Stimulated activated CD4-positive, alpha-beta T cell treated with anti-CD3 and anti-CD28 coated beads, Interleukin-4, amount 100 ng/mL, for 1 hour (primary cell): ENCODE measurements at places on chromosomes 7 and 10.

- no peak for DNase-seq
Observed at GRCh38 chr7:77950548-77950947, 152.0 kb downstream of the PHTF2 start.

- no peak for DNase-seq
Observed at GRCh38 chr7:24653316-24654085, 80.2 kb downstream of the PALS2 start.

DNA sequence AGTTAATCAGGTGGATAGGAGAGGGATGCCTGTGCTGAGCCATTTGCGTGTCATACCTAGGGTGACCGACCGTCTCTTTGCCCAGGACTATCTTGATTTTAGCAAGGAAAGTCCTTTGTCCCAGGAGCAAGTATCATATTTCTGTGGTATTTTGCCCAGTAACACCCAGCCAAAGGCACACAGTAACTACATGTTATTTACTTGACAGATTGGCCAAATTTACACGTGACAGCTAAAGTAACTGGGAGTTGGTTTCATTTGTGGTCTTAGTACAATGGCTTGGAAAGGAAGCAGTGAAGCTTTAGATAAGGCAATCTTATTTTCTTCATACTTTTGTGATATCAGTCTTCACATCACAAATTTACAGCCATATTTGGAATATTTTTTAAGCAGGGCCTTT is 142.1 kb downstream of the JCAD start:
- no peak for DNase-seq

DNA sequence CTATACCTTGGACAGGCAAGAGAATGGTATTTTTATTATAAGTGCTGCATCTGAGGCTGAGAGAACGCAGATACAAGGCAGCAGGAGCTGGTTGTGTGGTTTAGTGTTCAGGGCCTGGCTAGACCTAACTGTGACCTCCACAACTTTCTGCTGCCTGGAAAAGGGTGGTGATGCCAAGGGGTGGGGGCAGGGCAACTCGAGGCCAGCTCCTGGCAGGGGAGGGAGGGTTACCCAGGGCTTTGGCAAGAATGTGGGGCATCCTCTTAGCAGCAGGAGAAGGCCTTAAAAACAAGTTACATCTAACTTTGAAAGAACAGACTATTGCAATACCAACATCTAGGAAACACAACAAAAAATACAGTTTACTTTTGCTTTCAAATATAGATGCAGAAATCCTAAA is 13.0 kb downstream of the MXI1 start:
- DNase-seq = no peak

- no peak for DNase-seq
Observed at GRCh38 chr7:75033064-75033463, 40.5 kb downstream of the RCC1L start.

DNA sequence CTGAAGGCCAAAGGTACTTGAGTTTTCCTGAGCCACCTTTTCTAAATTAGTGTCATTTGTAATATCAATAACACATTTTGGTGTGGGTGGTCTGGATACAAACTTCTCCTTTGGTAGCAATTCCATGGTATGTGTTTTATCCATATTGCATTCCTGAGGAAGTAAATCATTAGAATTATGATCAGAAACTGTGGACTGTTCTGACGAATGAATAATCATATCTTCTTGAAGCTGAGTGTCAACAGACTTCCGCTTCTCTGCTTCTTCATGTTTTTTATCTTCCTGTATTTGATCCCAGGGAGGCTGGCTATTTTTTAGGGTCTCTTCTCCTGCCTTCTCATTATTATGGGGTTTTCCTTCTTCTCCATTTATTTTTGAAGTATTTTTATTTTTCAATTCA is 81.4 kb downstream of the NRBF2 start:
- no peak for DNase-seq

DNA sequence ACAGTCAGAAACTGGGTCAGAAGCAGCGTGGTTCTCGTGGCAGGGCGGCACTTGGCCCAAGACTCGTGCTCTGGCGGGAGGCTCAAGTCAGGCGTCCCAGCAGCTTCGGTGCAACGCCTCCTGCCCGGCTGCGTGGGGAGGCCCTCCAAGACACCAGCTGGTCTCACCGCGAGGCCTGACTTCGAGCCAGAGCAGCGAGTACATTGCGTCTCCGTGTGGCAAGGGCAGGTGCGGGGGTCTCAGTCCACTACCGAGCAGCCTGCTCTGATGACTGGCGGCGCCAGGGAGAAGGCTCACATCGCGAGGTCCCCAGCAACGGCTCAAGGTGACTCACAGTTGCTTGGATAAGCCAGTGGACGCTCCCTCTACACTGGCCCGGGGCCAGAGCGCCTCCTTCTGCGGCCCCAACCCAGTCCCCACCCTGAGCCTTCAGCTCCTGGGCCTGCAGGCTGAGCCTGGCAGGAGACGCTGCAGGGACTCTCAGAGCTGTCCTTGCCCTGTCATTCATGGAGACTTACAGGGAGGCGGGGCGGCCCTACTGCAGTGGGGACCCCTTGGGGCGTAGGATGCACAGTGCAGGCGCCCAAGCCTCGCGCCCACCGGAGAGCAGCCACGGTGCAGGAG is 41.9 kb upstream of the PRKAR1B start:
- DNase-seq = no peak

GRCh38 chr10:62077330-62078015 is 176.0 kb downstream of the ARID5B start:
- DNase-seq = no peak

GRCh38 chr10:1648648-1649047 is 88.7 kb downstream of the ADARB2 start:
- no peak for DNase-seq

DNA sequence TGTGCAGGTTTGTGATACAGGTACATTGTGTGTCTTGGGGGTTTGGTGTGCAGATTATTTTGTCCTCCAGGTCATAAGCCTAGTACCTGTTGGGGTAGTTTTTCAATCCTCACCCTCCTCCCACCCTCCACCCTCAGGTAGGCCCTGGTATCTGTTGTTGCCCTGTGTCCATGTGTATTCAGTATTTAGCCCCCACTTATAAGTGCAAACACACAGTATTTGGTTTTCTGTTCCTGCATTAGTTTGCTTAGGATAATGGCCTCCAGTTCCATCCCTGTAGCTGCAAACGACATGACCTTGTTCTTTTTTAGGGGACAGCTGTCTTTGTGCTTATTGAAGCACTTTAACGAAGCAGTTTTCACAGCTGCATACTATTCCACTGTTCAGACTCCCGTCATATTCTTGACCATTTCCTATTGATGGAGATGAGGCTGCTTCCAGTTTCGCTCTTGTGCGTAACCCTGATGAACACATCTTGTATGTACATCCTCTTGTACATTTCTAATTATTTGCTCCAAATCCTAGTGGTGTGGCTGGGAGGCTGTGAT is 47.4 kb downstream of the LHPP start:
- no peak for DNase-seq

DNA sequence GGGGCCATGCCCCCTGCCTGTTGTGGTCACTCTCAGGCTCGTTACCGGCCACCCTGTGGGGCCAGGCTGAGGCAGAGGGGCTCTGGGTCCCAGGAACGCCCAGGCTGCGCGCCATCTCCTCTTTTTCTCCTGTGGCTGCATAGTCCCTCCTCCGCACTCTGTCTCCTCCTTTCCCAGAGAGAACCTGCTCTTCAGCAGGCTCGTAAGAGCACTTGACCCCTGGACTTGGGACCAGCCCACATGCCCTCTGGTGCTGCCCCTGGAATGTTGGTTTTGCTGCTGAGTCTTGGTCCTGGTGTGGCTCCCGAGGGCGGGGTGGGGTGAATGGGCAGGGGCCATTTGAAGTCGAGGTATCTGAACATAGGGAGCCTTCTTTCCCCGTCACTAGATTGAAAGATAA is 6.6 kb upstream of the BHLHA15 start:
- DNase-seq = no peak

- DNase-seq = no peak
Observed at GRCh38 chr10:67784474-67784873, 53.5 kb downstream of the DNAJC12 start.

- no peak for DNase-seq
Observed at GRCh38 chr7:16762177-16762576, 8.6 kb downstream of the TSPAN13 start.

DNA sequence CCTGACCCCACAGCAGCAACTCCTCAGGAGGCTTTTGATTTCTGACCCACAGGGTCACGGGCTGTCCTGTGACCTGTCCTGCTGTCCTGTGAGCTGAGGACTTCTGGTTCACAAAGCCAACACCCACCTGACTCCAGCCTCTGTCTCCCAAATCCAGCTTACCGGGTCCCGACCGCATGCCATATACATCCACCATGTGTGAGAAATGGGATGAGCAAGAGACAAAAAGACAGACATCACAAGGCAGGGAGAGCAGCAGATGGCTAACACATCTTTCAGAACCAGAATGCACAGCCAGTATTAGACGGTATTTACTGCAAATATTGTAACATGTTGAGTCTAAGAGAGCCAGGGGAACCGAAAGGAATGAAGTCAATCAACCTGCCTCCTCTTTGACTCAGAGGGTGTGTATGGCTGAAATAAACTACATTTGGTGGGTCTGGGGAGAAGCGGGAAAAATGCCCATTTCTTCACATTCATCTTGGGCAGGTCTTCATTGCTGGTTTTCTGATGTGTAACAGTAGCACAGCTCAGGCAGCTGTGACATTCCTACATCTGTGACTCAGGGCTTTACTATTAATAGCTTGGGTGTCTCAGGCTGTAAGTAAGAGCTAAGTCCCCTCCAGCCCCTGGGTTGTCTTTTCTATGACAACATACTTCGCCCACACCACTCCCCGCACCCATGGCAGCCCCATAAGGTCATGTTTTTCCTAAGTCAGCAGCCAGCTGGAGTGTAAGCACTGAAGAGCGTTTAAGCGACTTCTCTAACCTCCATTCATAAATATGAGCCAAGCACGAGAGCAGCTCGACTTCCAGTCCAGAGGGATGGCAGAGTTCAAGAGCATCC is 25.0 kb downstream of the ABLIM1 start:
- DNase-seq = no peak

DNA sequence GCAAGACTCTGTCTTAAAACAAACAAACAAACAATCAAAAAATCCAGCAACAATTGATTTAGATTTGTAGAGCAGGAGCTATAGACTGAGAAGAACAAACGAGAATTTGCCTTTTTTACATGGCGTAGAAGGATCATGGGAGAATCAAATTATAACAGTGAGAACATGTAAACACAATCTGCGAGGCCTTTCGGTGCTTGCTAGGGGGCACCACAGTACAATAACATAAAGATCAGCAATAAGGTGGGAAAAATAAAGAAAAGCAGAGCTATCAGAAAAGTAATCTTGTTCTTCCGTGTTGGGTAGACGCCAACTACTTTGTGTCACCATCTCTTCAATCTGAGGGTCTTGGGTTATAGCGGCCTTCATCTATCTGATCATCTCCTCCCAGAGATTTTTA is 82.2 kb downstream of the NOD1 start:
- DNase-seq = no peak

- DNase-seq = no peak
Observed at GRCh38 chr10:72426986-72427385, 72.3 kb upstream of the DNAJB12 start.

GRCh38 chr10:34255035-34255434 is 560.1 kb downstream of the PARD3 start:
- no peak for DNase-seq

GRCh38 chr7:54394834-54395233 is 147.3 kb upstream of the VSTM2A start:
- DNase-seq = no peak

DNA sequence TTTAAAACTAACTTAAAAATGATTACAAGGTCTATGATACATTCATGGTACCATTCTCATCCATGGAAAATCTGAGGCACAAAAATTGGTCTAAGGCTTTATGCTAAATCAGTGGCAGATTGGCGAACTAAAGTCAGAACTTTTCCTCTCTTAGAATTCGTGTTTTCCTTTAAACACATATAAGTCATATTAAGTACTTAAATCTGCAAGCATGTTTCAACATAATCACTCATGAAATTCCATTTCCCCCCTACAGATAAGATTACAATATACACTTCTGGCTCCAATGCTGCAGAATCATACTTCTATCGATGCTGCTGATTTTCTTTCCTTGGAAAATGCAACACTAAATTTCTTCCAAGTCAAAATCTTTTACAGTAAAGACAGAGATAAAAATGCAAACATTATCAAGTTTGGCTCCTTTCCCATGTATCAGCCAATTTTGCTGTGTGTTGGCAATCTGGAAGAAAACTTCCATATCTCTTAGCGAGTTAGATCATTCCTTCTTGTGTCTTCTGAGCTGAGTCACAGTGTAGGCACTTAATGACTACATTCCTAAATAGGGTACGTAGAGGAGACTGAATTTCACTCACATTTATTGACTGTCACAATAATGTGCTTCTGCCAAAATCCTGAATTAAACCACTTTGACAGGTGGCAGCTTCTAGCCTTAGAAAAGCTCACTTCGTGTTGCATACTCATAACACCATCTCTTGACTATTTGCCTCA is 76.4 kb upstream of the LRRC17 start:
- no peak for DNase-seq

GRCh38 chr7:66315192-66315591 is 110.1 kb downstream of the TPST1 start:
- DNase-seq = no peak

GRCh38 chr7:1040790-1041189 is 3.6 kb upstream of the GPR146 start:
- DNase-seq = no peak

- no peak for DNase-seq
Observed at GRCh38 chr10:128985036-128985435, 482.0 kb upstream of the MGMT start.

GRCh38 chr10:126570621-126571602 is 99.6 kb downstream of the C10orf90 start:
- DNase-seq = no peak

DNA sequence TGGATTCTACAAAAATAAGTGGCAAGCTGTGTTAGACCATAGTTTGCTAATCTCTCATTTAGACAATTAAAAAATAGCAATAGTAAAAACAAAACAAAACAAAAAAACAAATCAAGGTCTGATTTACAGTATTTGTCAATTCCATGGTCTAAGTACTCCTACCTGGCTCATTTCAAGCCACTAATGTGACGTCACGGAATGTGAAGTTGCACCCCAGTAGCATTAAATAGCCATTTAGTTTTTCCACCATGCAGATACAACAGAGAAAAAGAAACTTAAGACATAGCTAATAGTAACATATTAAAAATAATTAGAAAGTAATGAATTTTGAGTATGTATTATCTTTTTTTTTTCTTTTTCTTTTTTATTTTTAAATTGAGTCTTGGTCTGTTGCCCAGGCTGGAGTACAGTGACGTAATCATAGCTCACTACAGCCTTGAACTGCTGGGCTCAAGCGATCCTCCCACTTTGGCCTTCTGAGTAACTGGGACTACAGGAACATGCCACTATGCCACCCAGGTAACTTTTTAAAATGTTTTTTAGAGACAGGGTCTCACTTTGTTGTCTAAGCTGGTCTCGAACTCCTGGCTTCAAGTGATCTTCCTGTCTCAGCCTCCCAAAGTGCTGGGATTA is 101.2 kb downstream of the MKX start:
- no peak for DNase-seq

- no peak for DNase-seq
Observed at GRCh38 chr10:117861329-117861728, 185.4 kb downstream of the RAB11FIP2 start.
